RWPE2 (cell line): ENCODE measurements at places on chromosomes 12 and 14.

GRCh38 chr12:83896416-83896815, 1016.2 kb downstream of the SLC6A15 start:
- DNase-seq = no peak

GRCh38 chr12:40618636-40619035, 73.6 kb upstream of the CNTN1 start:
- no peak for DNase-seq

DNA sequence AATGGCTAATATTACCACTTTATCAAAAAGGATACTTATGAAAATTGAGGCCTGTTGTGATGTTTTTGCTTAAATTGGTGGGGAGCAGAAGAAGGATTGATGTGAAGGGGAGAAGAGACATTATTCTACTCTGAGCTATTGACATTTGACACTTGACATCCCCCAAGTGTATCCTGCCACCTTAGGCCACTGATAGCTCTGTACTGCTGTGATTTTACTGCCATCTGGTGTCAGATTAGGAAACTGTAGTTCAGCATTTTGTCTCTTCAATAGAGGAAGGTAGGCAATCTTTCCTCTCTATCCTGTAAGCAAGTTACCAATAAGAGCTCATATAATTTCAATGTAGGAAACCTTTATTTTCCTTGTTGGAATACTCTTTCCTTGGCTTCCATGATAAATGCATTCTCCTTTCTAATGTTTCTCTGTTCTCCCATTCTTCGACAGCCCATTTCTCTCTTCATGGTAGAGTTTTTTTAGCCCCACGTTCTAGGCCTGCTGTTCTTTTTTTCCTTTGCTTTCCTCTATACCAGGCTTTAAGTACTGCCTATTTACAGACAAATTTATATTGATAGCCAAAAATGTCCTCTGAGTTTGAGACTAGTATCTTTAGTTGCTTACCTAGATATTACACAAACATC, 46.3 kb downstream of the PPHLN1 start:
- no peak for DNase-seq

- no peak for DNase-seq
Observed at GRCh38 chr12:3216097-3216496, 138.9 kb downstream of the TSPAN9 start.

DNA sequence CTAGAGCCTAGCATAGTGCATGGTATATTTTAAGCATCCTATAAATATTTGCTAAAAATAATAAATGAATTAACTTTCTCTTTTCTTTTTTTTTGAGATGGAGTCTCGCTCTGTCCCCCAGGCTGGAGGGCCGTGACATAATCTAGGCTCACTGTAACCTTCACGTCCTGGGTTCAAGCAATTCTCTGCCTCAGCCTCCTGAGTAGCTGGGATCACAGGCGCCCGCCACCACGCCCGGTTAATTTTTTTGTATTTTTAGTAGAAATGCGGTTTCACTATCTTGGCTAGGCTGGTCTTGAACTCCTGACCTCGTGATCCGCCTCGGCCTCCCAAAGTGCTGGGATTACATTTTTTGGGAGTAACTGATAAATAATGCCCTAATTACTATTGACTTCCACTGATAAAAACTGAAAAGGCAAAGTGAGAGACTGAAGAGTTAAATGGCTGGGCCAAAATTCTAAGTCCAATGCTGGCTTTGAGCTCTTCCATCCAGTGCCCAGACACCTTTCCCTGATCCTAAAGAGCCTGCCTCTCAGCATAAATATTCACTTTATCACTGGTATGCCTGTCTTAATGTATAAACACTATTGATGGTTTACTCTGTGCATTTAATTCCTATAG, 213.0 kb upstream of the KRR1 start:
- no peak for DNase-seq

DNA sequence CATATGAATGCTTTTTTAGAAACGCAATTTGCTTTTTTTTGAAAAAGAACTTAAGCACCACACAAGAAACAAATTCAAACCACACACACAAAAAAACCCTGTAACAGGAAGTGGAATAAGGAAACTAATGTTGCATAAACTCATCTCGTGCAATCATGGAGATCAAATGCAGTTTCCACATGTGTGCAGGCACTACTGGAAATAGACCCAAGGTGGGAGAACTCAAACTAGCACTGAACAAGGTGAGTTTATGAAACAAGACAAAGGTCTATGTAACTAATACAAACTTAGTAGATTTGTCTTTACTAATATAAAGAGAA, 17.5 kb downstream of the NIN start:
- DNase-seq = no peak

DNA sequence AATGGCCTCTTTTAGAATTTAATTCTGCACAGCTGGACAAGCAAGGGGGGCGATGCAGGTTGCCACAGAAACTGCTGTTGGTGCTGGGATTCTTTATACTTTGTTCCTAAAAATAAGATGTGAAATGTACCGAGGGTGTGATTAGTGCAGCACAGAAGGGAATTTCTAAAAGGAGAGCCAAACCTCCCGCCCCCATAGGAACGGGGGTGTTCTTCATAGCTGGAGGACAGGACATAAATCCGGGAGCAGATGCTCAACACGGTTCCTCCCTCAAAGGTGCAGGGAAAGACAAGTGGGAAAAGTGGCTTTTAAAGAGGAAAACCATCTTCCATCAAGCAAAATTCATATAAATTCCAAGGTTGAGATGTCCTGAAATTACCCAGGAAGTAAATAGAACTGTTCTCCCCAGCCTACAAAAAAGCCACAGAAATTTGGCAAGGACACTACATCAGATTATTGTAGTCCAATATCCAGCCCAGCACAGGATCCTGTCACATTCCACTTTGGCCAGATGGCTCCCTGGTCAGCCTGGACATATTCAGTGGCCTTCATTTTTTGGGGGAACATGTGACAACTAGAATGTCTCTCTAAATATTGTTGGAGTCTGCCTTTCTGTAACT, 51.4 kb upstream of the TMX1 start:
- DNase-seq = no peak

- no peak for DNase-seq
Observed at GRCh38 chr12:114045349-114045748, 79.2 kb upstream of the RBM19 start.

DNA sequence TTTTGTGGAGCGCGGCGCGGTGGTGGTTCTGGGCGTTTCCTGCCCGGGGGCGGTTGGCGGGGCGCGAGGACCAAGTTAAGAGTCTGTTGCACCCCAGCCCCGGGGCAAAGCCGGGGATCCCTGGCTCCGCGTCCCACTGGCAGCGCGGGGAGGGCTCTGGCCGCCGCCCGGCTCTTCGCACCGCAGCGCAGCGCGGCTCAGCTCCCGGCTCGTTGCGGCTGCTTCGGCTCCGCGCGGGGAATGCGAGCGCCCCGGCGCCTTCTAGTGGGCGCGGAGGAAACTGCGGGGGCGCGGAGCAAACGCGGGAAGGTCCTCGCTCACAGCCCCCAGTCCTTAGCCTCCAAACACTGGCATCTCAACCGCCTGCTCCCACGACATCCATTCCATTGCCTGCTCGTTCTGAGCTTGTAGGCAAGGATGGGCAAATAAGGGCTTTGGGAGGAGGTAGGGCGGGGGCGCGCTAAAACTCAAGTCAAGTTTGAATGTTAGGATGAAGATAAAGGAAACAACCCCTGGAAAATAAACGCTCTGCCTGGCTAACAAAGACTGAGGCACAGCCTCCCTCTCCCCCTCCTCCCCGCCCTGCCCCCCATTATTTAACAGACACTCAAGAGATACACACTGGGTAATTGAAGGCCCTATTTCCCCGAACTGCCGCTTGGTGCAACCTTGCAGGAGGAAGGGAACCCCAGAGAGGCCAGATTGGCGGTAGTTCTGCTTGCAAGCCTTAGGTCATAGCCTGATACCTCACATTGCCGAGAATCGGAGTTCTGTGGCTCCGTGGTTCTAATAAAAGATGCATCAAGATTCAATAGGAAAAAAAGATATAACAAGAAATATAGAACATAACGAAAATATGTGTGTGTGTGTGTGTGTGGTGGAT, at the start of gene B4GALNT1:
TSS of gene B4GALNT1 (minus strand) at position 244 of the 883 bp plus-strand sequence. CDS start 1,069 bp downstream, outside the sequence.
- DNase-seq = peak; percentile 60

DNA sequence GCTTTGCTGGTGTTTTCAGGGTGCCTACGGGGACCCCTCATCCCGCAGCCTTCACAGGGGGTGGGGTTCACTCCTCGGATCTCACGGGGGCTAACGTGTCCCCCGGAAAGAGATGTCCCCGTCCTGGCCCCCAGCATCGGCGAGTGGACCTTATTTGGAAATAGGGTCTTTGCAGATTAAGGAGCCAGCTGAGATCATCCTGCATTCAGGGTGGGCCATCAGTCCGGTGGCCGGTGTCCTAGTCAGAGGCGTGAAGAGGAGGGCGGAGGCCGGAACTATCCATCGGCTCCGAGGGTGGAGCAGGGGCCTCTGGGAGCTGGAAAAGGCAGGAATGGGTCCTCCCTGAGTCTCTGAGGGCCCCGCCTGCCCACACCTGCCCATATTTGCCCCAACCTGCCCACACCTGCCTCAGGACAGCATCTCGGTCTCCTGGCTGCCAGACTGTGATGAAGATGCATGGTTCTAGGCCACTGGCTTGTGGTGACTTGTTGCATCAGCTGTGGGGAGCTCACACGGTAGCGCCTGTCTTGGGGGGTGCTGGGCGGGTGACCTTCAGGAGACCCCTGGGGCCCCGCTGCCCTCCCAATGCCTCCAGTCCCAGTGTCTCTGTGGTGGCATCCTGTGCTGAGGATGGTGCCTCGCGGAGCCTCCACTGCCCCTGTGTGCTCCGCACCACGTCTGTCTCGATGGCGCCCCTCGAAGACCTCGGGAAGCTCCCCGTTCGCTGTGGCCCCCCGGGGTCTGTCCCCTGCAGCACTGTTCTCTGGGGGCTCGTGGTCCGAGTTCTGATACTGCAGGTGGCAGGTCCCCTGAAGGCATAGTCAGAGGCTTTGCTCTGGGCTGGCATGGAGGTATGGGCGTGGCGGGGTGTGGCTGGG, 14.7 kb downstream of the NOC4L start:
- no peak for DNase-seq

DNA sequence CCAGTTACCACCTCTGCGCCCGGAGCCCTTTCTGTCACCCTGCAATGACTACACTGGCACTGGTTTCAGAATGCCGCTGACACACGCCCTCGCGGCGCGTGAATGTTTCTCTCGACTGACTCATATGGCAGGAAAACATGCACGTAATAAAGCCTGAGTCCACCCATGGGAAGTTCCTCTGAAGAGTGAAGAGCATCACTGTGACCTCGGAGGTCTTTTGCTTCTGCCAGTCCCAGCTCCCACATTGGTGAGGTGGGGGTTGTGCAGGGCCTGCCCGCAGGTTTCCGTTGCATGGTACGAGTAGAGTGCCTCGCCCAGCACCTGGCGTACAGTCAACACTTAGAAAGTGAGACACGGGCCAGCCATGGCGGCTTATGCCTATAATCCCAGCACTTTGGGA, 11.1 kb upstream of the SLC6A12 start:
- no peak for DNase-seq

GRCh38 chr14:72781561-72782508, 112.1 kb downstream of the DPF3 start:
- DNase-seq = no peak

- DNase-seq = no peak
Observed at GRCh38 chr12:16154990-16155389, 122.5 kb downstream of the SLC15A5 start.

- DNase-seq = peak; percentile 99
Observed at GRCh38 chr12:124917135-124917840, 2.8 kb upstream of the UBC start.

GRCh38 chr12:58645946-58646345, 274.4 kb downstream of the LRIG3 start:
- no peak for DNase-seq

DNA sequence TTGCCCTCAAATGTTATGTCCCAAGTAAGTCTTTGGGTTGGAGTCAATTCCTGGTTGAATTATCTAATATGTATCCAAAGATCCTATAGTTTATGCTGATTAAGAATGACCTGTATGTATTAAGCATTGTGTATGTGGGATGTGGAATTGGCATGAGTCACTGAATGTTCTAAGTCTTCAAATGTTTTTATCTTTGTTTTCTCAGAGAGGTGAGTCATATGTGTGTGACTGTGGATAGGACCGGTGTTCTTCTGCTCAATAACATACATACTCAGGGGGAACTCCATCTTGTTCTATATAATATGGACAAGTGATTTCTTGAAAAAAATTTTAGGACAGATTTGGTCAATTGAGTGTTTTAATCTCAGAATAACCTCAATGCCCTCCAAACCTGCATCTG, 57.9 kb downstream of the NAV3 start:
- DNase-seq = no peak

GRCh38 chr12:121513464-121514183, 67.2 kb downstream of the KDM2B start:
- DNase-seq = no peak

DNA sequence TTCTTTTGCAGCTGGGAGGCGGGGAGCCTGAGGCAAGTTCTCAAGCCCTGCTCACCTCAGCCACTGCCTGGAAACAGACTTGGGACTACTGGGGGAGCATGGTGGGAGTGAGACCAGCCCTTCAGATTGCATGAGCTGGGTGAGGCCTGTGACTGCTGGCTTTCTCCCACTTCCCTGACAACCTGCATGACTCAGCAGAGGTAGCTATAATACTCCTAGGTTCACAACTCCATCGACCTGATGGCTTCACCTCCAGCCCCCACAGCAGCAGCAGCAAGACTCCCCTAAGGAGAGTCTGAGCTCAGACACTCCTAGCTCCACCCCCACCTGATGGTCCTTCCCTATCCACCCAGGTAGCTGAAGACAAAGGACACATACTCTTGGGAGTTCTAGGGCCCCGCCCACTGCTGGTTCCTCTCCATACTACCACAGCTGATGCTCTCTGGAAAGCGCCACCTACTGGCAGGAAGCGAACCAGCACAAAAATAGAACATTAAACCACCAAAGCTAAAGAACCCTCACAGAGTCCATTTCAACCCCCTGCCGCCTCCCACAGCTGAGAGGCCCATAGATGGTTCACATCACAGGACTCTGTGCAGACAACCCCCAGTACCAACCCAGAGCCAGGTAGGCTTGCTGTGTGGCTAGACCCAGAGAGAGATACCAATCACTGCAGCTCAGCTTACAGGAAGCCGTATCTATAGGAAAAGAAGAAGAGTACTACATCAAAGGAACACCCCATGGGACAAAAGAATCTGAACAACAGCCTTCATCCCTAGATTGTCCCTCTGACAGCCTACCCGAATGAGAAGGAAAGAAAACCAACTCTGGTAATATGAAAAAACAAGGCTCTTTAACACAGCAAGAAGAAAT, 68.7 kb downstream of the RPAP3 start:
- DNase-seq = no peak

DNA sequence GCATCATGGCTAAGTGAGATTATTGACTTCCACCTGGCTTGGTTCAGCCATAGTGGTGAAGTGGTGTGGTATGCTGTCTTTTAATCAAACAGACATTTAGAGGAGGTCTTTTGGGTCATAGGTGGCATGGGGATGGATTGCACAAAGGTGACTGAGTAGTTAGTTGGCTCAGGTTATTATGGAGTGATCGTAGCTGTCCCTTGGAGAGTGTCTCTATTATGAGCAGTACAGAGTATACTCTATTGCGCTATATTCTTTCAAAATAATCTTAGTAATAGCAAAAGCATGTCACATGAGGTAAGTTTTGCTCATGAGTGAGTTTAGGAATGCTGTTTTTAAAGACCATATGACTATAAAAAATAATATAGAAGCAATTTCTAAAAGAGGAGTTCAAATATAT, 60.4 kb downstream of the RASSF8 start:
- no peak for DNase-seq
